ENCODE measurements at places on chromosomes 1 and 21.

GRCh38 chr1:71232786-71233185 is 152.0 kb upstream of the ZRANB2 start:
- DNase-seq = no peak

GRCh38 chr1:10539411-10540043 is 64.8 kb downstream of the PEX14 start:
- no peak for DNase-seq

DNA sequence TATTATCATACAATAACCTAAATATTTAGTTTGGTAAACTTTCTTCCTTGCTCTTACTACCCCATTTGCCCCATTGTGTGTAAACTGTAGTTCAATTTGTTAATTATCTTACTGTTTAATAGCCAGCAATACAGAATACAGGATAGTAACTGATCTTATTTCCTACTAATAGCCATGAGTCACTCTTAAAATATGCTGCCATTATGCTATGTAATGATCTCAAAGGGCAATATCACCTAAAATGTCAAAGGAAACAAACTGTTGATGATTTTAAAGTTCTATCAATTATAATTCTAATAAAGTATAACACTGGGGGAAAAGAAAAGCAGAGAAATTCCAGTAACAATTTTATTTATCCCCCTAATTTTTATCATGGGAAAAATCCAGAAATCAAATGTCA is 4.3 kb downstream of the SLC30A1 start:
- no peak for DNase-seq

DNA sequence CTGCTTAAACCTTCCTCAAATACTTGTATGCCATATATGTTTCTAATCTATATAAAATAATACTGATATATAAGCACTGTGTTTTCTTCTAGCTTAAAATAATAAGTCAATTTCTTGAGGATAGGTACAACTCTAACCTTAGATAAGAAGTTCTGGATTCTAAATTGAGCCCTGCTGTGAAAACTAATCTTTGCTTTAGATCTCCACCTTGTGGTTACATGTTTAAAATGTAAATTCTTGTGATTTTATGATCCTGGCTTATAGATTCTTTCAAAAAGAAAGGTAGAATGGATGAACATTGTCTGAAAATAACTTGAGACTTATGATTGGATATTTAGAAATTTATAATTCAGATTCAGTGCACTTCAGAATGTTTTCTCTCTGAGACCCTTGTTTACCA is 38.9 kb upstream of the HMCN1 start:
- no peak for DNase-seq

- no peak for DNase-seq
These were observed 150.9 kb downstream of the RERE start for GRCh38 chr1:8666389-8667167.

- no peak for DNase-seq
These were observed 1.7 kb upstream of the ELK4 start for GRCh38 chr1:205633421-205633976.

DNA sequence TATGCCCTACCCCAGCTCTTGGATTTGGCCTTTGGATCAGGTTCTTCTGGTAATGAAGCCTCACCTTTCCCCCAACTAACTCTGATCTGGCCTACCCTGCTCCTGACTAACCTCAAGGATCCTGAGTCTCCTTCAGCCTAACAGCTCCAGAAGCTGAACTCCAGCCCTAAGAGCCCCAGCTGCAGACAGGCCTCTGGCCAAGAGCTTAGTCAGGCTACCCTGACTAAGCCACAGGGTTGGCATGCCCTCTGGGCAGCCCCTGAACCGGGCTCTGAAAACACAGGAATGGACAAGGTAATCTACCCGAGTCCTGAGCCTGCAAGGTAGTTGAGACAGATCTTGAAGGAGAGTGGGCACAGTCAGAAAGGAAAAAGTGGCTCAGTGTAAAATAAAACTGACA is 29.4 kb downstream of the COA7 start:
- DNase-seq = no peak

DNA sequence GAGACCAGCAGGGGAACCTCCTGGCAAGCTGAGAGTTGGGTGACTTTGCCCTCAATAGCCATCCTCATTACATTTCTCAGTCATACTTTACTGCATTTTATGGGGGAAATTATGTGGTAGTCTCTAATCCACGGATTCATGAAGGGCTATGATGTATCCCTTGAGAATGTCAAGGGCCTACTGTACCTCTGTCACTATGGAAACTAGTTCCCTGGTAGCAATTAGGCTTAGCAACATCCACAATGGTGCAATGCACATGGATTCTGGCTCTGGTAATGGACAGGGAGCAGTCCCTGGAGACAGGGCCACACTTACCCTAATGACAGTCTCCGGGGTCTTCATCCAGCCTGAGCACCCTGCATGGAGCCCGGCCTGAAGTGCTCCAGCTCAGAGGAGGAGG is 26.5 kb downstream of the LRRN2 start:
- DNase-seq = no peak

All from activated naive CD4-positive, alpha-beta T cell (primary cell).